ENCODE measurements at places on chromosomes 2 and 18.

- no peak for DNase-seq
These were observed 117.9 kb downstream of the ETAA1 start for GRCh38 chr2:67515056-67515455.

DNA sequence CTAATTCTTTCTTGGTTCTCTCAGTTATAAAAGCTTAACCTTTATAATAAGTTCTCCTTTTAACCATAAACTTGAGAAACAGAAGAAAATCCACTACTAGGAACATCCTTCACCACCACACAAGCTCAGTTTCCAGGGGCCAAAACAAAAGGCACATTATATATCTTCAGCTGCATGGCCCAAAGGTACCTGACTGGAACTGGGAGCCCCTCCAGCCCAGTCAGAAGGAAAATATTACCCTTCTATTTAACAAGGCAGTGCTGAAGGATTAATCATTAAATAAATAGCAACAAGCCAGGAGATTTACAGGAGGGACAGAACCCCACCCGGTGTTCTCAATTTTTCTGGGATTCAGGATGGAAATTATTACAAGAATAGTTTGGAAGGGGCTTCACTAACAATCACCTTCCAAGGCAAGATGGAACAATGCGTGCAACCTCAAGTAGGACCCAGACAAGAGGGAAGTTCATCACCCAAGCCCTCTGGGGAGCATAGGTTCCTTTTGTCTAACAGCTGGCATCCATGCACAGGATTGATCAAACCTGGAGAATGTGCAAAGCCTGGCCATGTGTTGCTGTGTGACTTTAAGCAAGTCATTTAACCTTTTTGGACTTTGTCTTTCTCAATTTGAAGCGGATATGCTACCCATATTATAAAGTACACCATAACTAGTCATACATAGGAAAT, 159.6 kb upstream of the SETBP1 start:
- no peak for DNase-seq

DNA sequence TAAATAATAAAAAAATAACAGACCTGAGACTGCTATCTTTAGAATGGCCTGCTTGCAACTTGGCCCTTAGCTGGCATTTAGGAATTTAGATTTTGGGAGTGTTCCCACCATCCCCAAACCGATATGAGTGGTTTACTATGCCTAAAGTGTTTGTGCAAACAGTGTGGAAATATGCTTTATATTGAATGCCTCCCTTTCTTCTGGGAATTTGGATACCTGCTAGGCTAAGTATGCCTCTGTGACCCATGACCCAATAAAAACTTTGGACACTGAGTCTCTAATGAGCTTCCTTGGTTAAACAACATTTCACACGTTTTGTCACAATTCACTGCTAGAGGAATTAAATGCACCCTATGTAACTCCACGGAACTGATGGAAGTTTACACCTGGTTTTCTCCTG, 73.2 kb downstream of the BMPR2 start:
- no peak for DNase-seq

DNA sequence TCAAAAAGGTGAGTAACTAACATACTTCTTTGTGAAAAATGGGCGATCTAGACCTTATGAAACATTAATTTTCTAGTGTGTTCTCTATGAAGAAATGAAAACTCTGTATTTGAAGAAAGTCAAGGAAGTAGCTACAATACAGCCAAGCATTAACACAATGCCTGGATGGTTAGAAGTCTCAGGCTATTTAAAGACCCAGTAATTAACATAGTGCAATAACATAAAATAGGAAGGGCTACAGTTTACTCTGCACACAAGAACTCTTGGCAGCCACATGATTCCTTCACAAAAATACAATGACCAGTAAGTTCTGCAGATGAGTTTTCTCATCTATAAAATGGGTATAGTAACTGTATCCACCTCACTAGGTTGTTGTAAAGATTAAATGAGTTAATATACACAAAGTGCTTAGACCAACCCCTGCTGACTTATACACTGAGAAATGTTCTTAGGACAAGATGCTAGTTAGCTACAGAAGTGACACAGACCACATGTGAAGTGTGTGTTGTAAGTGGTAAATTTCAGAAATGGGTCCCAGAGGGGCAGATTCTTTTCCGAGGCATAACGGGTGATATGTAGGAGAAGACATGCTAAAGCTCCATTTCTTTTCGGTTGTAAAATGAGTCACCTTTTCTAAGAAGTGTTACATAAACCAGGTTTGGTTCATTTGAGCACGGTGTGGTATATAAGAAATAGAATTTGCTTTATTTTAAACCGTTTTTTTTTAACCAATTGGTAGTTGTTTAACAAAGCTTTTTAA, 61.8 kb downstream of the CXCR4 start:
- no peak for DNase-seq

DNA sequence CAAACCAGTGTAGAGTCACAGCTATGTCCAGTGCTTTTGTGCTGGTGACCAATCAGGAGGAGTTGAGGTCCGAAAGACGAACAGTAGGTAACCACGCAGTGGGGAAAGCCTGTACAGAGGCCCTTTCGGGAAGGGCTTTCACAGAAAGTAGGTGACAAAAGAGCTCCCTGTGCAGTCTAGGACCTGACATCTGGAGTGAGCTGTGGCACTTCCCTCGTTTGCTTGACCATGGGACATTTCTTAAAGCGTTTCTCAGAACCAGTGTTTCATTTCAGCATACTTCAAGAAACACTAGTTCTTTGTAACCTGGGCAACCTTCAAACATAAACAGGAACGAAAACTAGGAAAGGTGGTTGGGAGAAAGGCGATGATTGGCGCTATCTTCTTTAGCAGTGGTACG, 55.7 kb upstream of the ITM2C start:
- DNase-seq = no peak
